ENCODE measurements at places on chromosomes 2 and 18. TPM values are rescaled to one million over a fixed set of nuclear protein-coding genes. Genes with fewer than 3 reads are reported as not detected.

- H3K27ac ChIP-seq = no peak overlapping the region
- H3K27me3 ChIP-seq = no peaks in the 10 kb centered on the region
- DNase-seq = no peak
- no peak overlapping the region for H3K4me3 ChIP-seq
- no peaks in the 10 kb centered on the region for H3K36me3 ChIP-seq
These were observed 423.3 kb downstream of the SETBP1 start for GRCh38 chr18:45104049-45104395.

The LIPG gene
- polyA plus RNA-seq = 0.03 TPM

DNA sequence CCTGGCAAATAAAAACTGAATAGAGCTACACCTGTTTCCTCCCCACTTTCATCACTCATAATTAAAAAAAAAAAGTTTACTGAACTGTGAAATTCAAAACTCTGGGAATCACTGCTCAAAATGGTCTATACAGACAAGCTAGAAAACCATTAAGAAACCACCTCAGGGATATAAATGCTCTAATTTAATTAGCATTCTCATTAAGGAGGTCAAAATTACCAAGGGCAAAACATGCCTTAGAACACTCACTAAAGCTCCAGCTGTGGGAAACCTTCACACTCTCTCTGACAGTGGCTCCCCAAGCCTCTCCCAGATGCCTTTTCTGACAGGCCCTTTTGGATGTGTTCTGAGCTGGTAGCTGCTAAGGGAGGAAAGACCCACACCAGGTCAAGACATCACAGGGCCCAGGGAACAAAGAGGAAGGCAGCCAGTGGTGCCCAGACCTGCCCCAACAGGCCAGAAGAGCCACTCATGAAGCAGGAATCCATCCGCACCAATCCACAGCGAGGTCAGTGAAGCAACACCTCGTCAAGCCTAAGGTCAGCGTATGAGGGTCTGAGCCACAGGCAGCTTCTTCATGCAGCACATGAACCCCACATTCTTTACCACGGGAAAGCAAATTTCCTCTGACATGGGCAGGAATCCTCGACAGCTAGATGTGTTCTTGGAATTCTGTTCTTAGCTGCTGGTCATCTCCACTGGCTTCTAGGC is 35.6 kb downstream of the XDH start:
- H3K27ac ChIP-seq = no peak overlapping the region
- H3K27me3 ChIP-seq = no peaks in the 10 kb centered on the region
- no peak overlapping the region for H3K4me3 ChIP-seq
- DNase-seq = no peak
- H3K36me3 ChIP-seq = no peaks in the 10 kb centered on the region
- no peaks in the 10 kb centered on the region for H3K4me1 ChIP-seq

- no peaks in the 10 kb centered on the region for H3K27me3 ChIP-seq
- DNase-seq = no peak
- H3K36me3 ChIP-seq = no peaks in the 10 kb centered on the region
These were observed 62.4 kb downstream of the SERPINB8 start for GRCh38 chr18:64032312-64032711.

The IL36B gene
- not detected for polyA plus RNA-seq
